ENCODE measurements at places on chromosomes 1 and 21.
A peak's percentile ranks its signal among the peaks of the same experiment; 100 is the strongest.

GRCh38 chr1:116288201-116288598 is 84.8 kb upstream of the ATP1A1 start:
- DNase-seq: no peak

DNA sequence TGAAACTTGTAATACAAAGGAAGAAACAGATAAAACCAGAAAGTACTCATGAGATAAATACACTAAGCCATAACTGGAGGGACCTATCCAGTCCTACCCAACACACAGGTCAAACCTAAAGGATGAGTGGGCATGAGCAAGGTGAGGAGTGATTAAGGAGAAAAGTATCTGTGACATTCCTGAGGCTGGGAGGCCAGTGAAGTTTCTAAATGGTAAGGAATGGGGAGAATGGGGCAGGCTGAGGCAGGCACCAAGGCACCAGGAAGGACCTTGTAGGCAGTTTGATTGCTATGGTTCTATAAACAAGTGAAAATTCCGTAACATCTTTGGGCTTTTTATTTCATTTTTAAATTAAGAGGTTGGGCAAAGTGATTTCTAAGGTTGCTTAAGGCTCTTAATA is 10.4 kb downstream of the DDX59 start:
- DNase-seq: no peak

DNA sequence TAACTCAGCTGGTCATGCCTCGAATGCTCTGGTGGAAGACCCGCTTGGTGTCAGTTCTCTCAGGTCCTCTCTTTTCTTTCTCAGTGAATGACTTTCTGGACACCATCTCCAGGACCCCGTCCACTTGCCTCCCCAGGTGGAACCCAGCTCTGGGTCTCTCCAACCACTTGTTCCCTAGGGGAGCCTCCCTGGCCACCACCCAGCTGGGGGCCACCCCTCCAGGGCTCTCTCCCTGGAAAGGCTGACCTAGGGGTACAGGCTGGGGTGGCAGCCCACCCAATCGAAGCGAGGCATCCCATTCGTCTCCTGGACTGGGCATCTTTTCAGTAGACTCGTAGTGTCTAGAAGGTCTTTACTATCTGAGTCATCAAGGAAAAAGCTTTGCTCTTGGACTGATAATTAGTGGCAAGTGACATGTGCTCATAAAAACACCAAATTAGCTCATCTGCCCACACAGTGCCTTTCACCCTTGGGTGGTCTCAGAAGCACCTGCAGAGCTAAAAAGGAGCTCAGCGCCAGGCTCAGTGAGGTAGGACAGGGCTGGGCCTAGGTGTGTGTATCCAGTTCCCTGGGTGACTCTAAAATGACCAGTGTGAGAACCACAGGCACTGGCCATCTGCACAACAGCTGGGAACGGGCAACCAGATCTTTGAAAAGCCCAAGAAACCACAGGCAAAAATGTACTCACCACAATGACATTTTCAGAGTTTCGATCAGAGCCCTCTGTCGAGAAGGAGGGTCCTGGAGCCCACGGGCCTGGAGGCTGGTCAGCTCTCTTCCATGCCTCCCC is 2.4 kb upstream of the PDXK start:
- no peak for DNase-seq

DNA sequence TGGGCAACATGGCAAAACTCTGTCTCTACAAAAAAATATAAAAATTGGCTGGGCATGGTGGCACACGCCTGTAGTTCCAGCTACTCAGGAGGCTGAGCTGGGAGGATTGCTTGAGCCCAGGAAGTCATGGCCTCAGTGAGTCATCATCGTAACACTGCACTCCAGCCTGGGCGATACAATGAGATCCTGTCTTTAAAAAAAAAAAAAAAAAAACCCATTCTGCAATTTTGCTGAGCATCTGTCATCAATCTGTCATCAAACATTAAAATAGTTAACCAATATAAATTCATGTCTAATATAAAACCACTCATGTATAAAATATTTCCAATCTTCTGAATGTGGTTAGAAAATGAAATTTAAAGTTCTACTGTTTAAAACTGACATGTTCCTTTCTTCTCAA is 56.9 kb downstream of the LPAR3 start:
- DNase-seq: no peak

DNA sequence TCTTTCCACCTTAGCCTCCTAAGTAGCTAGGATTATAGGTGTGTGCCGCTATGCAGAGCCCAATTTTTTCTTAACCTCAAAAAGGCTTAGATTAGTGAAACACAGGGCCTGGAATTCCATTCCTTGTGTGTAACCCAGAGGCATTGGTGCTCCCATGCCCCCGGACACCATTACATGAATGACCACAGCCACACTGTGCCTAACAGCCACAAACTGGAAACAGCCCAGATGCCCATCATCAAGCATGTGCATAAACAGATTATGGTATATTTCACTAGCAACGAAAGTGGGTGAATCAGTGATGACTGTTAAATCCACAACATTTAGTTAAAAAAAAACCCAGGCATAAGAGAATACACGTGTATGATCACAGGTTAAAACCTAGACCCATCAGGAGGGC is 24.4 kb downstream of the ADAM30 start:
- DNase-seq: no peak

DNA sequence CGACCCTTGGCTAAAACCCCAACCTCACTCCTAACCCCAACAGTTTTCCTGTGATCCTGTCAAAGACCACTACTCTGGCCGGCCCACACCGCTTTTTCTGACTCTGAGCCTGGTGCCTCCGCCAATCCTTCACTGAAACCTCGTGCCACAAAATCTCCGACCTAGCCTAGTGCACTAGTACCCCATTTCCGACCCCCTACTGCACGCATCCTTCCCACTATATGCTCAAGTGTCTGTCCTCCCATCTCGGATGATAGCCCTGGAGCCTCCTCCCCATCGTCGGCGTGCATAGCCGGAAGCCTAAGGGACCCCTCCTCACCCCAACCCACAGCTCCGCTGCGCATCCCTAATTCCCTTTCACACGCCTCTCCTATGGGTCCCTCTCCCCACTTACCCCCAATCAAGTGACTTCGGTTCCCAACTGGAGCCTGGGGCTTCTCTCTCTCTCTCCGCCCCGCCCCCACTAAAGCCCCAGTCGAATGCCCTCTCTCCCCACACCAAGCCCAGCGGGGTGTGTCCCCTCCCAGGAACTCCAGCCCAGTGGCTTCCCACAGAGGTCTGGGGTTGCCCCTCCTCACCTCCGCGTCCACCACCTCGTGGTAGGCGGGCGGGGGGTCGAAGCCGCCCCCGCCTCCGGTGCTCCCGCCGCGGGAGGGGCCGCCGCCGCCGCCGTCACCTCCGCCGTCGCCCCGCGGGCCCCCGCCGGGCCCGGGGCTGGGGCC is 791 bp downstream of the USP24 start:
- peak; percentile 26 for DNase-seq

DNA sequence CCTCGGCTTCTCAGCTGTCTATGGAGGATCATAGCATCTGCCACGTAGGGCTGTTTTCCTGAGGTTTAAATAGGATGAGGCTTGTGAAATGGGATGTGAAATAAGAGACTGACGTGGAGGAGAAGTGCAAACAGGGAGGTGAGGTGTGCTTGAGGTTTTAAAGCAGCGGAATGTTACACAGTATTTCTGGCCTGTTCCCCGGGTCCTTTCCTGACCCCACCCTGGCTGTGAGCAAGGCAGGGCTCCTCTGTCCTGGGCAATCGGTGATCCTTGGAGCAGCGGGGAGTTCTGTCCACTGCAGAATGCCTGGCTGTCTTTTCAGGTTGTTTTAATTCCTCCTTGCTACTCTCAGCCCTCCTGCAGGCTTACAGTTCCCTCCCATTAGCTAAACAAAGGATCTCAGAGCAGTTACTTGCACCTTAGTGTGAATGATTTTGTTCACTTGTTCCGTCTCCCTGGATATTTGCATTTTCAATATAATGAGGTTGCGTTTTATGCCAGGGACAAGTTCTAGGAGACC is 38.6 kb downstream of the LHX4 start:
- no peak for DNase-seq

GRCh38 chr1:183002797-183003196 is 20.4 kb upstream of the LAMC1 start:
- no peak for DNase-seq

DNA sequence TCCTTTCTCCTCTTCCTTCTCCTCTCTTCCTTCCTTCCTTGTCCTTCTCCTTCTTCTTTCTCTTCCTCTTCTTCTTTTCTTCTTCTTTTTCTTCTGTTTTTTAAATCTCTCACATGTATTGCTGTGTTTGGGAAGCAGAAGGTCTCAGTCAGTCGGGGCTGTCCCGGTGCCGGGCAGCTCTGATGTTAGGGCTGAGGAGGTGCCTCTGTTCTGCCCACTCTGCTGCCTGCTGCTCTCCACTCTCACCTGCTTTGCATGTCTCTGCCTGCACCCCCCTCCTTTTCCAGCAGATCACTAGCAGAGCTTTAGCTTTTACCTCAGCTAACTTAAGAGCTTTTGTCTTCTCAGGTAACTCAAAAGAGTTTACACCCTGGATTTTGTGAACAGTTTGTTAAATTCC is 276.6 kb downstream of the CHRM3 start:
- no peak for DNase-seq

DNA sequence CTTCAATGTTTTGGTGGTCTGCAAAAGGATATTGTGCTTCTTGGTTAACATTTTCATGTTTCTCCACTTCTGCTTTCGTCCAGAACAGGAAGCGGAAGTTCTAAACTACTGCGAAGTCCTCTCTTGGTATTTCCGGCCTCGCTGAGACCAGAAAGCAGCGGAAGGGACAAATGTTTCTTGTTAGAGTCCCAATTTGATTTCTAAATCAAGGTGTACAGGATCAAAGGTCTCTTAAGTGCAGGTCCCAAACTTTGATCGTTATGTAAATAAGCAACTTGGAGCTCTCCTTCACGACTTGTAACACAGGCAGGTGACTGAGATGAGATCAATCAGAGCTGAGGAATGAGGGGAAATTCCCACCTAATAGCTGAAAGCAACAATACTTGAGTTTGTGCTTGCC is 40.1 kb upstream of the HMCN1 start:
- DNase-seq: no peak

GRCh38 chr1:198465201-198466144 is 75.0 kb downstream of the ATP6V1G3 start:
- no peak for DNase-seq

DNA sequence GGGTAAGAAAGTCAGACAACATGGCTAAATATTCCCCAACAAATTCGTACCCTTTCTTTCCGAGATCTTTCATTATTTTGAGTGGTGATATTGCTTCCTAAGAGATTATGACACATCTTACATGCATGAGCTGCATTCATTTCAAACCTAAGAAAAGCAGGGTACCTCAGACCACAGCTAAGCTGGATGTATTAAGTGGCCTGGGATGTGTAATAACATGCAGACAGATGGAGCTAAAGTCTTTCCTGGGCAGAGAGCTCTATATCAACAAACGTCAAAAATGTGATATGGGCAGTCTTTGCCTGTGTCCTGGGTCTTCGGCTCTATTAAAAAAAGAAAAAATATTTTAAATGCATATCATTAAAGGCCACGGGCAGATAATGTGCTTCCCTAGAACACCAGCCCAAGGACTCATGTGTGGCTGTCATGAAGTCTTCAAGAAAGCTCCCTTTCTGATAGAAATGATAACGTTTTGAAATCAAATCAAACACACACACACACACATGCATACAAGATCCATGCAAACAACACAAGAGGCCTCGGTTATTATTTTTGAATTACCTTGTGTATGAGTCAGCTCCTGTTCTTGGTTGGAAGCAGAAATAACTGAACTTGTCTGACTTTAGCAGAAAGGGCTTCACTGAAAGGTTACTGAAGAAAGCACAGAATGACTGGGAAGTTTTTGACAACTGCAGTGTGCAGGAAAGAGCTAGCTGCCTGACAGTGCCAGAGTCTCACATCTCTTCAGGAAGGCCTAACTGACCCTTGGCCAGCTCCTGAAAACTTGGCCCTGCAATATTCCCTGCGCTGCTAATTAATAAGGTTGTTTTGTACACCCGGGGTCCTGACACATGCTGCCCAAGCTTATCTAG is 231.2 kb downstream of the DSCAM start:
- DNase-seq: no peak

- no peak for DNase-seq
Observed at GRCh38 chr1:31105646-31106045, 40.1 kb upstream of the PUM1 start.

GRCh38 chr1:24931146-24931467 is 1.0 kb upstream of the RUNX3 start:
- DNase-seq: no peak

DNA sequence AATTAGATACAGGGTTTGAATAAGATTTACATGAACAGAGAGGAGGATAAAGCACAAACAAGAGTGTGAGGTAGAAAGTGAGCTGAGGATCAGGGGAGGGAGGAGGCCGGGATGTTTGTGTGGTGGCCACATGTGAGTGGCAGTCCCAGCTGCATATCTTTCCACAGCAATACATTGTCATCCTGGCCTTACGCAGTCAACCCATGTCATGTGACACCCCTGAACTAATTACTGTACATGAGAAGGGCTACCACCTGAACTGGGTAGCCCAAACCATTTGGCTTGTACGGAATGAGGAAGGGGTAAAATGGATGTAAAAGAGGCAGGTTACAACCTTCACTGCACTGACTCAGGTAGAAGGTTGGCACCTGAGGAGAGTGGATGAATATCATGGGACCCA is 4.2 kb downstream of the SLAMF7 start:
- no peak for DNase-seq

- DNase-seq: no peak
Observed at GRCh38 chr21:32991361-32991760, 34.4 kb upstream of the OLIG2 start.

DNA sequence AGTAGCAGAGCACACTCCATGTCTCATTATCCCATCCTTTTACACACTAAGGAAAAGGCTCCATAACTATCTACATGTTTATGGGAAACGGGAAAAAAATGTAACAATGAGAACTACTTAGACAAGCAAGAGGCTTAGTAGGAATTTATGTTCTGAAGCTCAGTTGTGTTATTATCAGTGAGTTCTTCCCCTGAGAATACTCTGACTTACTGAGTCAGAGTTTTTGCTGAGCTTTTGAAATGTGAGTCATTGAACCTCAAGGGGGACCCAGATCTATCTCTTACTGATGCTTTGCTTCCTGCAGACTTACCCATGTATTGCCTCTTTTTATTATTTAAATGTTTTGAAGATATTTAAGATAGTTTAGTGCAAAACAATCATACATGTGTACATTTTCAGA is 20.1 kb downstream of the CFHR5 start:
- no peak for DNase-seq
